Heart left ventricle (tissue), 16 donors: ENCODE measurements at places on chromosomes 5 and 9.

- no peak for DNase-seq
Measured at GRCh38 chr5:89991592-89991991, 418.0 kb downstream of the CETN3 start.

DNA sequence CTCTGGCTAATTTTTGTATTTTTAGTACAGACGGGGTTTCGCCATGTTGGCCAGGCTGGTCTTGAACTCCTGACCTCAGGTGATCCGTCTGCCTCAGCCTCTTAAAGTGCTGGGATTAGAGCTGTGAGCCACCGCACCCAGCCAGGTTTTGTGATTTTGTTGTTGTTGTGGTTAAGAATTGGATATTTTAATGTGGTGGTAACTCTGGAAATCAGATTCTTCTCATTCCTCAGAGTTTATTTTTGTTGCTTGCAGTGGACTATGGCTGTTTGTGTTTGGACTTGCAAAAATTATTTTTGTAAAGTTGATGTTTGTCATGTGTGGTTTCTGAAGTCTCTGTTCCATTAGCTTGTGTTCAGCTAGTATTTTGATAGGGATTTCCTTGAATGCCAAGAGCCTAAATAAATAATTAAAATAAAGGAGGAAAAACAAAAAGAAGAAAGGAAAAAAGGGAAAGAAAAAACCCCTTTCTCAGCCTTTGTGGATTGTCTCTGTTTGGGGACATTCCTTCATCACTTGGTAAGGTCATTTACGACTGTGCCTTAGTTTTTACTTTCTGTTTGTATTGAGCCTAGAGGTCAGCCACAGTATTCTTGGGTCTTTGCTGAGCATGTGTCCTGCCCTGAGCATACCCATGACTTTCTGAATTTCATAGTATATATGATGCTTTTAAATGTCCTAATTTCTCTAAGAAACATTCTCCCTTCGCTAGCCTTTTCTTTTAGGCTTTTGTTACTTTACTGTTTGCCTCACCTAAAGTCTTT, 37.3 kb downstream of the PBX3 start:
- DNase-seq = no peak

DNA sequence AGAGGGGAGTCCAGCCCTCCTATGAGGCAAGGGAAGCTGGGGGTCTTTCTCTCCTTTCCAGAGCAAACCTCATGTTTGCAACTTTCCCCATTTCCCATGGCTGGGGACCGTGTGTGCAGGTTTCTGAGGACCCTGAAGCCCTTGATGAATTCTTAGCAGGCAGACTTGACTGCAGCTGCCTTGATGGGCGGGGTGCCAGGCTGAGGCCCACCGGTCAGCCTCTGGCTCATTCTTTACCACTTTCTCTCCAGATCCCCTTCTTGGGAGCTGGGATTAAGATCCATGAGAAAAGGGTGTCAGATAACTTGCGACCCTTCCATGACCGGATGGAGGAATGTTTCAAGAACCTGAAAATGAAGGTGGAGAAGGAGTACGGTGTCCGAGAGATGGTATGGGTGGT, 30.0 kb upstream of the FOXI1 start:
- DNase-seq = no peak

DNA sequence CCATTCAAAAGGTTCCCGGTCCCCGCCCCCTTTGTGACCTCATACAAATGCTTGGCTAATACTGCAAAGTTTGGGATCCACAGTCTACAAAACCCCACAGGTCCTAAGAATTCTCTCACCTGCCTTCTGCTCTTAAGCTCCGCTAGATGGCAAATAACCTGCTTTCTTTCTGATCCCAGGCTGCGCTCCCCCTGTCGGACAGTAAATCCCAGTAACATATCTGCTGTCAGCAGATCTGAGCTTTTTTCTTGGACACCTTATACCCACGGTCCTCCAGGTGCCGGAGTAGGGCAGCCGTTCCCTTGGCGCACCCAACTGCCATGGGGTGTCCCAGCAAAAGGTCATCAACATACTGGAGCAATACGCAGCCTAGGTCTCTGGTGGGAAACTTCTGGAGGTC, 39.0 kb upstream of the PPP1R26 start:
- DNase-seq = no peak

DNA sequence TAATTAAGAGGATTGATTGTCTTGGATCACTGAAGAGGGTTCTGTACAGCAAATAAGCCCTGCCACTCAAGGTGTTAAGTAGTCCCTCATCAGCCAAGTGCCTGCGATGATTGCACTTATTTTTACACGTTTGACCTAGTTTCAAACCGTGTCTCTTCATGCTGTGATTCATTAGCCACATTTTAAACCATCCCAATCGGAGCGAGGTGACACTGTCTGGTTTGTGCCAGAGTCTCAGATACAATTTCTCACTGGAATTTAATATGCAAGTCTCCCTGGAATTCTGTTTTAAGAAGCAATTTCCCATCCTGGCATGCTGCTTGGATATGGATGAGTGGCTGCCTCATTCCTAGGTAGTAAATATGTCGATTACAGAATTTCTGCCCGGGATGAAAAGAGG, 1.6 kb downstream of the INSYN2B start:
- DNase-seq = no peak

- DNase-seq = no peak
Measured at GRCh38 chr5:145243016-145243415, 592.1 kb downstream of the PRELID2 start.

DNA sequence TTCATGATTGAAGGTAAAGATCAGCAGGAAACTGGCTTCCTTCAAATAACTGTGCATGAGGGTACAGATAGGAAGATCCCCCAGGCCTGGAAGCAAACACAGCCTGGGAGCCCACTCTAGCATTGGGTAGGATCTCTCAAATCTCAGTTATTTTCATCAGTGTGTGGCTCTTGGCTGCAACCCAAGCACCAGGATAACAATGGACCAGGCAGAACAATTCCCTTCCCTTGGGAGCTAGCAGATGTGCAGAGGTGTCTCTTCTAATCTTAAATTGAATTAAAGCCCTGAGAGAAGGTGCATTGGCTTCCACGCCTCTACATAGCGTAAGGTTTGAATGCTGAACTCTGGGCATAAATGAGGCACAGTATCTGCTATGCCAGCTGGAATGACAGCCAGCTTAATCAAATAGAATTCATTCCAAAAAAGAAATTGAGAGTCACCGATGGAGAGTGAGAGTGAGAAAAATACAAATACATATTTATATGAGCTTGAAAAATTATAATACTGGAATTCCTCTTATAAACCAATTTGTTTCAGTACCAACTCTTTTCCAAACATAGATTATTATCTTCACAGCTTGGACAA, 957.3 kb downstream of the CDH12 start:
- no peak for DNase-seq

DNA sequence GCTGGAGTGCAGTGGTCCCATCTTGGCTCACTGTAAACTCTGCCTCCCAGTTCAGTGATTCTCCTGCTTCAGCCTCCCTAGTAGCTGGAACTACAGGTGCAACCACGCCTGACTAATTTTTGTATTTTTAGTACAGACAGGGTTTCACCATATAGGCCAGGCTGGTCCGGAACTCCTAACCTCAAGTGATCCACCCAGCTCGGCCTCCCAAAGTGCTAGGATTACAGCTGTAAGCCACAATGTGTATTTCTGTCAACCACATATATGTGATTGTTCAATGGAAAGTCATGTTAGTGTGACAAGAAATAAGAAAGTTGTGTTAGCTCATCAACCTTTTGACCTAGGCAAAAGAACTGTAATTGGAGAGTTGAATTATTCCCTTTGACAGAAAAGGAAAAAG, 677.1 kb upstream of the CHD1 start:
- DNase-seq = no peak

DNA sequence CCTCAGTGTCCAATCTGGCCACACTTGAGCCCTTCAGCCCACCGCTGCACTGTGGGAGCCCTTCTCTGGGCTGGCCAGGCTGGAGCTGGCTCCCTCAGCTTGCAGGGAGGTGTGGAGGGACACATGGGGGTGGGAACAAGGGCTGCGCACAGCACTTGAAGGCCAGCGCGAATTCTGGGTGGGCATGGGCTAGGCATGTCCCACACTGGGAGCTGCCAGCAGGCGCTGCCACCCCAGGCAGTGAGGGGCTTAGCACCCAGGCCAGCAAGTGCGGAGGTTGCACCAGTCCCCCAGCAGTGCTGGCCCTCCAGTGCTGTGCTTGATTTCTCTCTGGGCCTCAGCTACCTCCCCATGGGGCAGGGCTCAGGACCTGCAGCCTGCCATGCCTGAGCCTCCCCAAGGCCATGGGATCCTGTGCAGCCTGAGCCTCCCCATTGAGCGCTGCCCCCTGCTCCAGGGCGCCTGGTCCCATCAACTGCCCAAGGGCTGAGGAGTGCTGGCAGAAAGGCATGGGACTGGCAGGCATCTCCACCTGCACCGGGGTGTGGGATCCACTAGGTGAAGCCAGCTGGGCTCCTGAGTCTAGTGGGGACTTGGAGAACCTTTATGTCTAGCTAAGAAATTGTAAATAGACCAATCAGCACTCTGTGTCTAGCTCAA, 148.2 kb downstream of the EMB start:
- DNase-seq = no peak

GRCh38 chr9:93303806-93304573, 120.1 kb downstream of the WNK2 start:
- DNase-seq = peak; percentile 19

- no peak for DNase-seq
Measured at GRCh38 chr9:18778846-18779245, 254.2 kb downstream of the SAXO1 start.

DNA sequence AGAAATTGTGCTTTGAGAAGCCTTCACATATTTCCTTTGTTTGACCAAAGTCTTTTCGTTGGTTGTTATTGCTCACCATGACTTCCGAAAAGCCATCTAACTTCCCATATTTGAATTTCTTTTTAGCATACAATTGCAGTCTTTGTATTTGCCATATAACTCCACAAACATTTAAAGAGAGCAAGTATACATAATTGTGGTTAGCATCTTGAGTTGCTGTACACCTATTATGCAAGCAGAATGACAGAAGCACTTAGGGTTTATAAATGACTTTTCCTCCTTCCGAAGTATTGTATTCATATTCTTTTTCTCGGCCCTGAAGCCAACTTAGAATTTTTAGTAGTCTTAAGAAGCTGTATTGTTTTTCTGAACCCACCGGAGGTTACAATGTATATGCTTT, 250.4 kb downstream of the RFK start:
- no peak for DNase-seq

DNA sequence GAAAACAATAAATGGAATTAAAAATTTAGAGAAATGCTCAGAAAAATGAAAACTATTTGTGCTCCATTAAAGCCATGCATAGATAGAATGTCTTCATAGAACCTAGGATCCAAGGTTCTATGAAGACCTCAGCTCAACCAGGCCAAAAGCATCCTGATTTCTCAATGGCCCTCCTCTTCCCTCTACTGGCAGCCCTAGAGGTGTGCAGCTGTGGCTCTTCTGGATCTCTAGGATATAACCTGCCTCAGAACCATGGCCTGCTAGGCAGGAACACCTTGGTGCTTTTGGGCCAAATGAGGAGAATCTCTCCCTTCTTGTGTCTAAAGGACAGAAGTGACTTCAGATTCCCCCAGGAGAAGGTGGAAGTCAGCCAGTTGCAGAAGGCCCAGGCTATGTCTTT, 15.1 kb downstream of the IFNA1 start:
- DNase-seq = no peak

- no peak for DNase-seq
Measured at GRCh38 chr9:23821375-23822181, 4.5 kb downstream of the ELAVL2 start.

GRCh38 chr9:76557674-76558225, 98.8 kb downstream of the GCNT1 start:
- DNase-seq = no peak

GRCh38 chr9:26746357-26747072, 146.1 kb downstream of the CAAP1 start:
- DNase-seq = no peak

GRCh38 chr5:56085193-56085592, 90.4 kb upstream of the IL6ST start:
- DNase-seq = no peak

- DNase-seq = no peak
Measured at GRCh38 chr9:4839470-4839912, 46.7 kb downstream of the RCL1 start.

GRCh38 chr9:2209400-2209799, 194.3 kb downstream of the SMARCA2 start:
- no peak for DNase-seq

- DNase-seq = no peak
Measured at GRCh38 chr5:125717209-125717608, 706.0 kb upstream of the GRAMD2B start.

DNA sequence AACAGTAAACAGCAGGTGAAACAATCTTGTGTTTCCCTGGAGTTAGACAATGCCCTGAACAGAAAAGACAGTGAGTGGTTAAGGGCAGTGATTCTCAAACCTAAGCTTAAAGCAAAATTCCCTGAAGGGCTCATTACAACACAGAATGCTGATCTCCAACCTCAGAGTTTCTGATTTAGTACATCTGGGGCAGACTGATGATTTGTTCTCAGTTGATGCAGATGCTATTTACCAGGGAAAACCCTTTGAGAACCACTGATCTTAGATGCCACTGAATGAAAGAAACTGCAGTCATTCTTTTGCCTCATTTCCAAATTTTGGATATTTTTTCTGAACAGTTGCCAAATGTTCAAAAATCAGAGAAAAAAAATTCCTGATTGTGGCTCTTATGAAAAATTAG, 18.7 kb upstream of the ADAM19 start:
- no peak for DNase-seq

DNA sequence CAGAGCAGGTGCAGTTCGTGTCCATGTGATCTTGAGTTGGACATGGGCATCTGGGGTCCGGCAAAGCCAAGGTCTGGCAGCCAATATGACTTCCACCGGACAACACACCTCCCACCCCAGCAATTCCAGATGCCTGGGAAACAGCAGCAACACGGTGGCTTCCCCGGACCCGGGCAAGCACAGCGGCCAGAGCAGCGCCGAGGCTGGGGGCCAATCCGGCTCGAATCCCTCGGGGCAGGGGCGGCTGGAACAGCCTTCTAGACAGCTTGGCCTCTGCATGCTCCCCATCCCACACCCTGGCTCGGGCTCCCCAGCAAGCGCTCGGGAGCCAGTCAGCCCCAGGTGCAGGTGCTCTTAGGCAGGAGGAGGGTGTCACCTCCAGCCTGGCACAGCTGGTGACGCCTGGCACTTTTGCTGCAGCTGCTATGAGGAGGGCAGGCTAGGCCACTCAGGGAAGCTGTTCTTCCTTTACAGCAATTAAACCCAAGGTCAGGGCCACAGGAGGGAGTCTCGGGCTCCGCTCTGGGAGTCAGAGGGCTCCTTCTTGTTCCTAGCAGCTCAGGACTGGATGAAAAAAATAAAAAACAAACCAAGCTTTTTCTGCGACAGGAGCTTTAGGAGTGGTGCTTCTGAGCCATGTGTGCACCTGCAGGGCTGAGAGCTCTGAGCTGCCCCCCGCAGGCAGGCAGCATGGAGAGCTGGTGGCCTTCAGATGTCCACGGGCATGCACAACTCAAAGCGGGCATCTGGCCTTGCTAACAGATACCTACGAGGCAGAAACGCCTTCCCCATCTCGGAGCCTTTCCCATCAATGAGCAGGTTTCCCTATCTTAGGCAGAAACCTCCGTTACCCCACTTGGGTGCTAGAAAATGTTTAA, 28.2 kb downstream of the DBH start:
- DNase-seq = no peak

DNA sequence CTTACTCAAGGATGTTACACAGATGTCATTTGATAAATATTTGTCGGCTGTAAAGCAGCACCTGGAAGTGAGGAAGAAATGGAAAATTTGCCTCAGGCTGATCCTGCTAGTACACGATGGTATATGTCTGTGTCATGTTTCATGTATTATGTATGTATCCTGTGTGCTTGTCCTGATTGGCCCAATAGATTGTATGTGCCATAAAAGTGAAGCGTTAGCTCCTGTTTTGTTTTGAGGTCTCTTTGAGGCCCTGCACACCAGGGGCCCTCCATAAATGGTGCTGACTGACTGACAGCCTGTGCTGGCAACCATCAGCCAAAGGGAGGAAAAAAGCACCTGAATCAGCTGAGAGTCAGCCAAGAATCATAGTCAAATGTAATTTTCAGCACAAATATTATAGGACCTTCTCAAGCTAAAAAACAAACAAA, 11.8 kb upstream of the LNPEP start:
- no peak for DNase-seq
